ENCODE measurements at places on chromosomes 5 and 9. TPM values are rescaled to one million over a fixed set of nuclear protein-coding genes. Genes with fewer than 3 reads are reported as not detected.

DNA sequence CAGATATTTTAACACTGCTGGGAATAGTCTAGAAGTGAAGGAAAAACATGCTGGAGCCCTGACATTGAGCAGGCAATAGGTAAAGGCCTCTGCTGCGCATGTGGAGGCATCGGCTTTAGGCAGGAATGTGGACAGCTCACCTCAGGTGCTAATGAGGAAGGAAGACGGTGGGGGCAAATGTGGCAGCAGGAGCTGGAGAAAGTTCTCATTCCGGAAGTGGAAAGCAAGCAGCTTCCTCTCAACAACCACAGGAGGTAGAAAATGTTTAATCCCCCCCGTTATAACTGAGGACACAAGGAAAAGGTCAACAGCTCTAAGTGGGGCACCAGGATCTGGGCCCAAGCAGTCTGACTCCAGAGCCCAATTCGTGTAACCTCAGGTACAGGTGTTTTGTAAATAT lies 7.6 kb upstream of the RPS14 start:
- no peak for DNase-seq
- H3K27ac ChIP-seq, result no peak overlapping the region
- no peaks in the 10 kb centered on the region for H3K4me1 ChIP-seq
- no peaks in the 10 kb centered on the region for H3K27me3 ChIP-seq
- no peak overlapping the region for H3K4me3 ChIP-seq

DNA sequence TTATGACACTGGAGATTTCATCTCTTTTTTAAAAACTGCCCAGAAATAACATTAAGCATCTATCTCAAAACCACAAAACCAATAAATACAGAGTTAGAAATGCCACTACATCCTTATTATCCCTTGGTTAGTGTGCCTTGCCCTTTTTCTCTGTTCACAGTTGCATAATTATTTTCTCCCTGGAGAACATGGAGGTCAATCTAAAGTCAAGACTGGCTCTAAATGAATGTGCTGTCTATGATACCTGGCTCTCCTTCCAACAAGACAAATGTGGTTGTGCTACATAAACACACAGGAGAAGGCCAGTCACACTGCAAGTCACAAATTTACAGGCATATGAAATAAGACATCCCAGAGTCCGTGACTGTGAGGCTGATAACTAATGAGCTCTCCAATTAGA lies 2.8 kb downstream of the FBN2 start:
- DNase-seq, result no peak
- no peaks in the 10 kb centered on the region for H3K36me3 ChIP-seq
- H3K4me1 ChIP-seq, result peaks cover 7% of the 10 kb centered on the region
- H3K27me3 ChIP-seq, result no peaks in the 10 kb centered on the region

DNA sequence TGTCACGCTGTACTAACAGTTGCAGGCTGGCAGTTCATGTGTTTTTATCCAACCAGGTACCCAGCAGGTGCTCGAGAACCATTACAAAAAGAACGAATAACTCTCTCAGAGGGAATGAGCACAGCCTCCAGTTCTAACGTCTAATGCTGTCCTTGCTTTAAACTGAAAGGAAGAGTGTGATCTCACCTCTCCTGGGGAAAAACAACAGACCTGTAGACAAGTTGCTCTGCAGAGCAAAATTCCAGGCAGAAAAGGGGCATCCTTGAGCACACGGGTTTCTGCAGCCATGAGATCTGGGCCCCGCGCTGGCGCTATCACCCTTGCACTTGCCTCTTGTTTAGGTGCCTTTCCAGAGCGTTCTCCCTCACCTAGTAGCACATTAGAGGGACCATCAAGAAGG lies 92.5 kb upstream of the DNAH5 start:
- no peak overlapping the region for H3K4me3 ChIP-seq
- no peak for DNase-seq
- H3K4me1 ChIP-seq, result peaks cover 4% of the 10 kb centered on the region
- H3K27me3 ChIP-seq, result no peaks in the 10 kb centered on the region
- no peak overlapping the region for H3K27ac ChIP-seq
- no peaks in the 10 kb centered on the region for H3K36me3 ChIP-seq

GRCh38 chr9:15873573-15874177 lies 320.8 kb downstream of the CCDC171 start:
- no peak overlapping the region for H3K4me3 ChIP-seq
- DNase-seq, result no peak
- no peaks in the 10 kb centered on the region for H3K36me3 ChIP-seq

GRCh38 chr9:15306068-15306756 lies 804 bp downstream of the TTC39B start:
- no peaks in the 10 kb centered on the region for H3K27me3 ChIP-seq
- DNase-seq, result peak; percentile 67
- H3K36me3 ChIP-seq, result no peaks in the 10 kb centered on the region
- H3K4me1 ChIP-seq, result no peaks in the 10 kb centered on the region
- H3K4me3 ChIP-seq, result peak overlapping the region; percentile 86

DNA sequence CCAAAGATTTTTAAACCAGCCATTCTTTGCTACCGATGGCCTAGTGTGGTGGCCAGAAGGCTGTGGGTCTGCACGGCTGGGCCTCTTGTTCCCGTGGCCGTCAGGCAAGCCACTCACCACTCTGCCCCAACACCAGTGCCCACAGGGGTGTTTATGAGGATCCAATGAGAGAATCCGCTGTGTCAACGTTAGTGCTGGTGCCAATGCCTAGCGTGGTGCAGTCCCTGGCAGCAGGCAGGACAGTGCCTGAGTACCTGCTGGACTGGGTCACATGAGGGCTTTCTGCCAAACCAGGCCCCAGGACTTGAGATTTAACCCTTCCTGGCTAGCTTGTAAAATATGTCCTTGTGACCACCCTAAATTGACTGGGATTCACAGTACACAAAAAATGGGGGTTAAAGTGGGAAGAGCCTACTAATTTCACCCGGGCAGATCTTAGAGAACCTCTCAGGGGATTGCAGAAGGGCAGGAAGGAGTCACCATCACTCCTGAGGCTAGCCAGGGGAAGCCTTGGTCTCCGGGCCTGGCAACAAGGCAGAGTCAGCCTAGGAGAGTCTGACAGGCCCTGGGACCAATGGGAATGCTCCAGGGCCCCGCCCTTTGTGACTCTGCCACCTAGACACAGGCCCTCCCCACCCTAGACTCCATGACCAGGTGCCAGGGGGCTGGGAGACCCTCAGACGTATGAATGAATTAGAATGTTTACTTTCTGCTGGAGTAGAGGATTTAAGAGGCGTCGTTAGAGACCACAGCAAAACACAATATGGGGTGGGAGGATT lies 63.2 kb upstream of the FSTL4 start:
- no peak overlapping the region for H3K27ac ChIP-seq
- no peaks in the 10 kb centered on the region for H3K36me3 ChIP-seq
- H3K4me1 ChIP-seq, result no peaks in the 10 kb centered on the region

The TAF11L5 gene
- not detected for total RNA-seq

The PLAC8L1 gene
- not detected for total RNA-seq

The FOXD4L6 gene
- not detected for total RNA-seq

The SYK gene
- total RNA-seq, result 10.6 TPM

Measured in uterus (tissue), 4 donors.